ENCODE measurements at places on chromosomes 2 and 18.

DNA sequence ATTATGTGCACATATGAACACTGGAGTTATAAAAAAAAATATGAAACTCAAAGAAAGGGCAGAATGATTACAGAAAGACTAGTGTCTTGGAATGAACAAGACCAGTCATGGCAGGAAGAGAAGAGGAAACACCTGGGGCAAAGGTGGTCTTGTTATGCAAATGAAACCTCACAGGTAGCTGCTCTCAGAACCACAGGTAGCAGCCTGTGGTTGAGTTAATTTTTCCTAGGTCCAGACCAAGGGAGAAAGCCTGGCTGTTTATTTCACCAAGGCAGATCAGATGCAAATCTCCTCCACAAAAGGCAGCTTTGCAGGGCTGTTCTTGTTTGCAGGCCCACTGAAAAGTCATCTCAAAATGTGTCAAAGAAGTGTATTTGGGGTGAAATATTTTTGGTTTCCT lies 785.8 kb downstream of the RNF144A start:
- DNase-seq = no peak

- no peak for DNase-seq
Measured at GRCh38 chr2:6526093-6526824, 339.4 kb downstream of the CMPK2 start.

DNA sequence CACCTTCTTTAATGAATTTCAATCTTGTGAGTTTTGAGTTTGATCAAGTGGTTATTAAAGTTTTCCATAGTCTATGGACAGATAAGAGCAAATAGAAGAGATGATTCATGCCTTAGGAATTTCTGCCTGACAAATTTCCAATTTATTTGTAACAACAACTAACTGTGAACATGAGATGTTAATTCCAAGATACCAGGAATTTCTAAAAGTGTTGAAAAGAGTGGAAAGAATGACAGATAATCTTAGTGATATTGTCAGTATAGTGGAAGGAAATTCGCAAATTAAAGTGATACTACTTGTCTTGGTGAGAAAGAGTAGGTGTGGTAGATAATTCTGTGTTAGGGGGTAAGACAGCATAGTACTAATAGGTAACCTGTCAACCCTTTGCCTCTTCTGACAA lies 82.4 kb downstream of the AGPS start:
- no peak for DNase-seq

GRCh38 chr18:58612315-58613055 lies 16.4 kb downstream of the ALPK2 start:
- no peak for DNase-seq

DNA sequence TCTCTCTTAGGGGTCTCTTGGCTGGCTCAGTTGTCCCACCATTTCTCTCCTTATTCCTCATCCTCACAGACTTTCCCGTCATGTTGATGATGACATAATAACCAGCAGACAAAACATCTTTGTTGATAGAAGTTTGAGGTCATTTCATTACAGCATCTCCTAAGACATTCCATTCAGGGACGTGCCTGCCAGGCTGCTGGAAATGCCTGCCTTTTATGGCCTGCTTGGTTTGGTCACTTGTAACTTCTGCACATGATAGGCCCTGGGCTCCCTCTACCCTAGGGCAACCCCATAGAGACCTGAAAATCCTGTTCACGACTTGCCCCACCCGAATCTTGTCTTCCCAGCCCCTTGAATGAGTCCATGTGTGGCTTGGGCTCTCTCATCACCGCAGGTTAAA lies 81.7 kb downstream of the SDC1 start:
- DNase-seq = no peak

DNA sequence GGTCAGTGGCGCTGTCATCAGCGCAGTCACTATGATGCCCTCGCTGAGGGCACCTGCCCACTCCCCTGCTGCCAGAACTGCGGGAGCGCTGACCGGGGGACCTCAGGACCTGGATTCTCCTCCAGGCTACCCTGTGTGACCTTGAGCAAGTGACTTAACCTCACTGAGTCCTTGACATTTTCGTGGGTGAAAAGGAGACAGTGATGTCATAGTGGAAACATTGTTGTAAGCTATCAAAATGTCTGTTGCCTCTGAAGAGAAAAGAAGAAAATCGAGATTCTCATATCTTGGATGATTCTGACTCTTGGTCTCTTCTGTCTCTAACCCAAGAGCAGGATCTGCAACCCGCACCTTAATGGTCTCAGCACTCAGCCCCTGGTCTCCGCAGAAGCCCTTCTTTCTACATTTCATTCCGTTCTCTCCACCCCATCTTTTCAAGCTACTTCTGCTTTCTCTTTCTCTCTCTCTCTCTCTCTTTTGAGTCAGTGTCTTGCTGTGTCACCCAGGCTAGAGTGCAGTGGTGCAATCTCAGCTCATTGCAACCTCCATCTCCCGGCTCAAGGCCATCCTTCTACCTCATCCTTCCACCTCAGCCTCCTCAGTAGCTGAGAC lies 978 bp upstream of the TUBA4A start:
- DNase-seq = no peak

- DNase-seq = no peak
Measured at GRCh38 chr2:144452169-144452988, 67.5 kb downstream of the ZEB2 start.

DNA sequence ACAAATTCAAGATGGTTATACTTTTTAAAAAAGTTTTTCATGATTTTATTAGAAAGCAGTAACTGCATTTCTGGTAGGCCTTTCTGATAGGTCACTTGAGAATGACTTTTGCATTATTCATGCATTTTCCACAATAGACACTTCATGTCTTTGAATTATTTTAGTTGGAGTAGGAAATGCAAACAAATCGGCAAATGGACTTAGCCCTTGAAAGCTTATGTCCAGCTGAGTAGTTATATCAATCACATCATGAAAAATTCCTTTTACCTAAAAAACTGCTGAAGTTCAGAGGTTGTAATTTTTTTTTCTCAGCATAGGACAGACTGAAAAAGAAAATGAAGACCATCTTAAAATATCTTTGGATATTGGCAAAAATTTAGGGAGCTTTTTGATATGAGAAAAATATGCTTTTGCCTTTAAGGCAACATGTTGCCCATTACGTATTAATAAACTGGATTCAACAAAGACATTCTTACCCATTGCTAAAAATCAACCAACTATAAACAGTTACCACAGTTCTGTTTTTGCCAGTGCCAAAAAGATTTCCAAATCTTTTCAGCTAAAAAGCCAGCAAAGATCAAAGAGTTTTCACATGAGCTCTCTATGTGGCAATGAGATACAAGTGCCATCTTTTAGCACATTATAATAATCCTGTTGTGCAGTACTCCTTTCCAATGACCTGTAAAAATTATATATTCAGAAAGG lies 45.5 kb upstream of the FRZB start:
- DNase-seq = no peak

DNA sequence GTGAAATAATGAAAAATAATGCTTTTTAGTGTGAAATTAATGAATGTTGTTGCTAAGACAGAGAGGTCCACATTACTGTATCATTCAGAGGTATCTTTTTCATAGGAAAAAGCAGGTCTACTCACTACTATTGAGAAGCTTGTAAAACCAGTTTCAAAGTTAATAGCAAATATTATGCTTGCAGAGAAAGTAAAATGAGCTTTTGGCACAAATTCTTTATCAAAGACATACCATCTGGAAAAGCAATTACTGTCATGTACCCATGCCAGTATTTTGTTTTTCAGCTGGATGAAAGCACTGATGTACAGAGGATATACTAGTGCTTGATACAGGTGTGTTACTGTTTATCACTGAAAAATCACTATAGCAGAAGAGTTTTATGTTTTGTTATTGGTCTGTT lies 77.5 kb downstream of the NCOA1 start:
- DNase-seq = no peak

- no peak for DNase-seq
Measured at GRCh38 chr18:35245719-35246317, 5.0 kb downstream of the ZNF397 start.

DNA sequence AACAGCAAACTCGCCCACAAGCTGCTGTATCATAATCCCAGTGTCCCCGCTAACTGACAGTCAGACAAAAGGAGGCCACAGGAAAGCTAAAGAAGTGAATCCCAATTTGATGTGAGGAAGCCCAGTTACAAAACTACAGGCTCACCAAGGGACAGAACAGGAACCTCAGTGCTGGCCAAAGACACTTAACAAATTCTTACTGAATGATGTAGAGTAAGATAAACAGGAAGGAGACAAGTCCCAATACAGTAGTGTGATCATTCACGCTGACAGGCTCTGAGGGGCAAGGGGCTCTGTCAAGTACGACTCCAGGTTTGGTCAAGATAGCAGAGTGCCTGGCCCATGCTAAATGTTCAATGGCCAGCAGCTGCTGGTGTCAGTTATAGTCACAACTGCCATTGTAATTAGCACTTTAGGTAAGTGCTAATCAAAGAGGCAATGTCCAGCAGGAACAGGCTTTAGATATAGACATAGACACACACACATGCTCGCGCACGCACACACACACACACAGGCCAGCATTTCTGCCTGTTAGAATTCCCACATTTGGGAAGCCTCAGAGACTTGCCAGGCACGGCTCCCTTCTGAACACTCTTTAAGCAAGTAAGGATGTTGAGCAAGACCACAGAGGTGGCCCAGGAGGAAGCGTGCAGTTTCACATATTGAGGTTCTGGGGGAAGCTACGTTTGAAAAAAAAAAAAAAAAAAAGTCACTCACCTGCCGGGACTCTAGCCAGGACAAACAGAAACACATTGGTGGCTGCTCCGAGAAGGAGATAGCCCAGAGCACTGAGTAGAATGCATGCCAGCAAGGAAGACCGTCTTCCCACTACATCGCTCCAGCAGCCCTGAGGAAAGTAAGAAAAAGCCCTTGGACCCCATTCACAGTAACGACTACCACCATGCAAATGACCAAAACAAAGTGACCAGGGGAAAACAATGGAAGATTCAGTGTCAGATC lies 35.4 kb upstream of the TMEM182 start:
- DNase-seq = no peak

DNA sequence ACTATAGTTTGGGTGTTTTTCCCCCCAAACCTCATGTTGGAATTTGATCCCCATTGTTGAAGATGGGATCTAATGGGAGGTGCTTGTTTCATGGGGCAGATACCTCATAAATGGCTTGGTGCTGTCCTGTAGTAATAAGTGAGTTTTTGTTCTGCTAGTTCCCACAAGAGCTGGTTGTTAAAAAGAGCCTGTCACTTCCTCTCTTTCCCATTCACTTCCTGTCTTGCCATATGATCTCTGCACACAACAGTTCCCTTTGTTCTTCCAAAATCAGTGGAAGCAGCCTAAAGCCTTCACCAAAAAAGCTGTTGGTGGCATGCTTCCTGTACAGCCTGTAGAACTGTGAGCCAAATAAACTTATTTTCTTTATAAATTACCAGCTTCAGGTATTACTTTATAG lies 768.2 kb upstream of the VRK2 start:
- no peak for DNase-seq

- DNase-seq = peak; percentile 51
Measured at GRCh38 chr2:215002500-215002899, 135.9 kb downstream of the ABCA12 start.

DNA sequence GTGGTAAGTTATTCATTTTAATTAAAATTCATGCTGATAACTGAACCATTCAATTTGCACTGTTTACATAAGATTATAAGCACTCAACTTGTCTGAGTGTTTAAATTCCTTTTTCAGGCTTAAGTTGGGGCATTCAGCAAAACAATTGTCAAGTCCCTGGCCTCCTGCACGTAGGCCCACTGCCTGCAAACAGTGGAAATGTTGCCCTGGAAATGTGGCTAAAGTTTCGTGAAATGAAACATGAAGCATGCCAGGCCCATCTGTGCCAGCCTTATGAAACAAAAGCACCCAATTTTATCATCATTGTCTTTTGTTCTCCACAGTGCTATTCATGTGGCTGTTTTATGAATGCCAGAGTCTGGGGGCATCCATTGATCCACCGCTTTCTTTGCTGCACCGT lies 163.7 kb downstream of the PTGR3 start:
- no peak for DNase-seq

DNA sequence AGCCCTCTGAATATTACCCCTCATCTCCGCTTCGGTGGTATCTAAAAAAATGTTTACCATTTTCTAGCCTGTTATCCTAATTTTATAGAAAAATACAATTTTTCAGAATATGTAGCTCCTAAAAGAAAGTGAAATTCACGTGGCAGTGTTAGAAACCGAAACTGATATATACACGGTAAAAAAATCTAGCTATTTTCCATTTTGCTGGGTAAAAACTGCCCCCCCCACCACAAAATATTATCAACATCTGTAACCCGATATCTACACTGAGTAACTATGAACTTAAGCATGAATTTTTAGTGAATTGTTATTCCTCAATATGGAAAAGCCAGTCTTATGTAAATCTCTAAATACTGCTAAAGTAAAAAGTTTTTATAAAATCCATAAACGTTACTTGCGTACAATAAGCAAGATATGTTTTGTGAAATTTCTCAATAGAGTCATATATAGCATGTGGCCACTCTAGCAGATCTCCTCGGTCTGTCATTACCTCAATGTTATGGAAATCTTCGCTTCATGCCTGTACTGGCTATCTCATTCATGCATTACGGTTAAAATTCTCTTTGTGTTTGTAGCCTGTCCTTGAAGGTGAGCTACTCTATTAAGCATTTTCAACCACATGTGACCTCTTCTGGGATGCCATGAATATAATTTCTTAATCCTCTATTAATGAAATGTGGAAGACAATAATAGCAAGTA lies 524.2 kb downstream of the TRIB2 start:
- DNase-seq = no peak

DNA sequence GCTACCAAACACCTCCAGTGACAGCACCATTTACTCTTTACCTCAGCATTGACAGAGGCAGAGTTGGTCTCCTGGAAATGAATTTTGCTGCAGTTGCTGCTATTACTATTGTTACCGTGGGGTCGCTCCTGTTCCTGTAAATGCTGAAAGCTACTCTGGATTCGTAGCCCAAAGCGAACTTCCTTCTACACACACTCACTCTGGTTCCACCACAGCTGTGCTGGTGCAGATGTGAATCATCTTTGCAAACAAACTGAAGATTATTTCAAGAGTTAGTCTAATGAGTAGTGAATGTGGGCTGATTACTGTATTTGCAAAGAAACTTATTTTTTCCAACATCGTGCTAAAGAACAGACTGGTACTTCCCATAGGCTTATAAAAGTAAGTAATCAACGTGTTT lies 304.0 kb downstream of the LPIN1 start:
- no peak for DNase-seq

GRCh38 chr2:172647439-172647838 lies 88.2 kb upstream of the RAPGEF4 start:
- DNase-seq = no peak

GRCh38 chr2:64105670-64106461 lies 38.4 kb downstream of the PELI1 start:
- DNase-seq = no peak

GRCh38 chr2:75211266-75211770 lies 12.0 kb upstream of the TACR1 start:
- DNase-seq = no peak
